ENCODE measurements at places on chromosomes 6 and 20.

GRCh38 chr6:33277663-33278391 is 904 bp downstream of the B3GALT4 start:
- DNase-seq, result peak; percentile 30

DNA sequence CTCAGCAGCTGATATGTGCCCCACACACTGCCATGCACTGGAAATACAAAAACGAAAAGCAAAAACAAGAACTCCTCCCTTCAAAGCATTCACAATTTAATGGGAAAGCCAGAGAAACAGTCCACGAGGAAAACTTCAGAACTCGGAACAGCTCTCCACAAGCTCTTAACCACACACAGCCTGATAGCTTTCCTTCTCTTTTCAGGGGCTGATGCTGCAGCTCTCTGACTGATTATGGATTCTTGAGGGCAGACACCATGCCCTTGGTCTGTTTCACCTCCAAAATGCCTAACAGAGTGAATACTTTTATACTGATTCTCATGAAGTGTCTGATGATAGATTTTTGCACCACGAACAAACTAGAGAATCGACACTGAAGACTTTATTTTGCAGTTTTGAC is 282.1 kb downstream of the CD83 start:
- DNase-seq, result no peak

DNA sequence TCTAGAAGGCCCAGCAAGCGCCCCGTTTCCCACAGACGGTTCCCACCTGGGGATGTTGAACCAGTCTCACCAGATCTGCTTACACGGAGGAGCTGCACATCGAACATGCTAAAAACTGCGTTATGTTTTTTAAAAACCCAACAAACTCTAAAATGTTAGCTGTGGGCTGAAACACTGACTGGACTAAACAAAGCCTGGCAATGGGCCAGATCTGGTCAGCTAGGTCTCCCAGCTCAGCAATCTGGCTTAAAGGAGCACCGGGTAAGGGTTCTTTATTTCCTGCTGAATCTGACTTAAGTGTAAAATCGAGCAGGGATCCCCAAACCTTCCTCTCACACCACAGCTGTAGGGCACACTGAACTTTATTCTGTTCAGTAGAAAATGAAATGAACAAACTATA is 156.9 kb downstream of the FOXC1 start:
- DNase-seq, result no peak

DNA sequence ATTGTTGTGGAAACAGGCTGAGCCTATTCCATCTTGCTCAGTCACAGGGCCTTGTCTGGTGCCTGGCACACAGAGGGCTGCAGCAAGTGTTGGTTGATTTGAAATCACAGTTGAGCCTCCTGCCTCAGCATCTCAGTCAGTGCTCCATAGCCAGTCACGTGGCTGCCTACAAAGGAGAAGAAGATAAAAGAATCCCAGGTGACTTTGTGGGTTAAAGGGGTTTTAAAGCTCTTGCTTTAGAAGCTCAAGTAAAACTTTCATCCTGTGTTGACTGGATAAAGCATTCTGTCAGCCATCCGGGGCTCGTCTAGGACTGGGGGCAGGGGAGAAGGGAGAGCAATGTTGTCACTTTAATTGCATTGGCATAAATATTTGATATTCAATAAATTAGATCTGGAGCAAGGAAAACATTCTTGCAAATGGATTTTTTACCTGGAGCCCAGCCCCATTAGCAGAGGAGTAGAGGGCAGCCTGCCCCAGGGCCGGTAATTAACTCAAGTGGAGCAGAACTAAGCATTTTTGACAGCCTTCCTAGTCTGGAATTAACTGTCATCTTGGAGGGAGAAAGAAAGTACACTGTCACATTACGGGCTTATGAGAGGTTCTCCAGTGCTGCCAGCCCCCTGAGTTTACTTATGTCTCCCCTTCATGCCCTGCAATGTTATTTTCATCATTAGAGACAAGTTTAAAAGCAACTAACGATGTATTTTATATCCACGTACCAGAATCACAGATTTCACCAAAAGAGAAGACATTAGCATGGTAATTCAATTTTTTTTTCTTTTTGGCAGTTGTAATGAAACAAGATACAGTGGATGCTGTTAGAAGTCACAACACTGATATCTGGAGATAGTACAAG is 71.7 kb upstream of the GTSF1L start:
- no peak for DNase-seq

Measured in CD4-positive, alpha-beta T cell treated with Interleukin-4 for 4 hours (primary cell).